ENCODE measurements at places on chromosomes 13 and 19.

DNA sequence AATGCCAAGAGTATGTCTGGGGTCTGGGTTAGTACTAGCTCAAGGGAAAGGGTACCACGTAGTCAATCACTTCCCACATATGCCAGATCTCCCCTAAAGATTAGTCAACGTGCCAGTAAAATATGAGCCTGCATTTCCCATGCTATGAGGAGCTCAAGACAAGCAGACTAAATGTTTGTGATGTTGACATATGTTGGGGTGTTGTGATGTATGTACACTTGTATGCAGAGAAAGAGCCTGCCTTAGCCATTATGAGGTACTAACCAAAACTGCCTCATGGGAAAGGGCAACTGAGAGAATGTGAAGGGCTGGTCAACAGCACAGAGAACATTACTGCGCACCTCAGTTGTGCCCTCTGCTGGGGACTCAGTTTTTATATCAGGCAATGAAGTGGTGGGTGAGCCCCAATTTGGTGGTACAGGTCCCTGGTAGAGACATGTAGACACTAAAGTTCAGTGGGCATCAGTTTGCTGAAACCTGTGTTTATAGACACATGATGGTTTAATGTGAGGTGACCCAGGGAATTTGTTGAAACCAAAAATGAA lies 287.0 kb downstream of the DCT start:
- no peak for DNase-seq

DNA sequence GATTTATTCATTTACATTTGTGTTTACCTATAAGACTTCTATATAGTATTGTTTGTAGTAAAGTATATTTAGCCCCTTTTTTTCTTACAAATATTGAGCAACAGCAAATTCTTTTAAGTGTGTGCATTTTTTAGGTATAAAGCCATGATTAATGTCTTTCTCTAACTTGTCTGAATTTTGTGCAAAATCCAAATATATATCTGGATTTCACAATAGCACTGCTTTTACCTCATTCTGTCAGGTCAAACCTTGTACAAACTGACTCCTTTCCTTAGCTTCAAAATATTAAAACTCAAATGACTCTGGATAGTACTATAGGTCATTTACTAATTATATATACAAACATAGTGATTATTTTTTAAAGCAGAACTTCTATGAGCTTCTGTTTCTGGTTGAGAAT lies 563.0 kb upstream of the SPRY2 start:
- no peak for DNase-seq

- no peak for DNase-seq
Measured at GRCh38 chr13:73607489-73608156, 526.6 kb downstream of the KLF12 start.

DNA sequence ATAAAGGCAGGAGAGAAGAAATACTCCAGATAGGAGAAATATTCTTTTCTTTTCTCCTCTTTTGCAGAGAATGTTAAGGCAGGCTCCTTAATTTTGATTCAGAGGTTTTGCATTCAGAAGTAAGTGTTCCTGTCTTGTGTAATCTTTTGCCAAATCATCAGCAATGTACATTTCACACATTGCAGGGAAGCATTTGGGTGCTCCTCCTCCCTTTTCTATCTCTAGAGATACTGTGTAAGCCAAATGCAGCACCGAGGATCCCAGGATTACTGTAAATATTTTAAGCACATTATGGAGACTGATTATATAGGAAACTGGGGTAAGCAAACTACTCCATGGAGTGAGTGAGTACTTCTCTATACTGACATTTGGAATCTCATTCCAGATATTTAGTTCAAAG lies 7.2 kb downstream of the ATP8A2 start:
- DNase-seq: no peak

- DNase-seq: no peak
Measured at GRCh38 chr19:16191216-16191908, 6.2 kb downstream of the FAM32A start.

GRCh38 chr19:2132731-2133490 lies 18.5 kb downstream of the AP3D1 start:
- no peak for DNase-seq

DNA sequence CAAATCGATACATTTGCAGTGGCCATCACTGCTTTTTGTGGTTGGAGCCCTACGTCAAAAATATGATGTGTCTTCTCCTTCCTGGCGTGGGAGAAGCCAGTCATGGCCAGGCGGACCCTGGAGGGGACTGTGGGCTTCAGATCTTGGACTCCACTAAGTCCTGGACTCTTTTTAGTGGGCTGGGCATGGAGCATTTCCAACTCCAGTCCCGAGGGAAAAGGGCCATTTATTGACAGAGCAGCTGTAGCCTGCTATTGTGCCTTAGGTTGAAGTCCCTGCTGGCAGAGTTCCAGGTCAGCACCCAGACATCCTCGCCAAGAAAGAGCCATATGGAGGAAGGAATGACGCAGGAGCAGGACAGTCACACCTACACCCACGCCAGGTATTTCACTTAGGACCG lies 179.2 kb upstream of the ZNF507 start:
- no peak for DNase-seq

DNA sequence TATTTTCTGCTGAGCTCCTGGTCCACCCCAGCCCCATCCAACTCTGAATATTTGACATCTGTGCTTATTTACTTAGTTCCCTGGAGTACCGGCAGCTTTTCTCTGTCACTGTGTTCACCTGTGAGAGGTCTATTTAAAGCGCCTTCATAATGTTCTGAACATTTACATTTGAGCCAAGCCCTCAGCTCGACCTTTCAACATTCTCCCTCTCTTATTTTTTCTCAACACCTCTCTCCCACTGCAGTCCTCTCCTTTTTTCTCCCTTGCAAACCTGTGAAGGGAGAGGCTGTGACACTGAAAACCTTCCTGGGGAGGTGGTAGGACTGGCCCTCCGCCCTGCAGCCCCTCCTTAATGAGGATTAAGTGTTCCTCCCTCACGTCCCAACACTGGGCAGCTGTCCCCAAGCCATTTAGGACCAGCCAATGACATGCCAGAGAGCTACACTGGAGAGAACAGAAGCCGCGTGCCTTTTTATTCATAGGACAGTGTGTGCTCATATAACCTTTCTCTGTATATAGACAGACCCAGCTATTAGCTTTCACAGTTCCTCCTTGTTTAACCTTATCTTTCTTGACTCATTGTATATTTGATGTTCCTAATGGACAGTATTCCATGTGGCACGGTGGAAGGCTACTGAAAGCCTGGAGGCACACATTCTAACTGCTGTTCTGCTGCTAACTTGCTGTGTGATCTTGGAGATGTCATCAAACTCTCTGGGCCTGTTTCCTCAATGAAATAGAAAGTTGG lies 134.8 kb downstream of the NUFIP1 start:
- DNase-seq: no peak

DNA sequence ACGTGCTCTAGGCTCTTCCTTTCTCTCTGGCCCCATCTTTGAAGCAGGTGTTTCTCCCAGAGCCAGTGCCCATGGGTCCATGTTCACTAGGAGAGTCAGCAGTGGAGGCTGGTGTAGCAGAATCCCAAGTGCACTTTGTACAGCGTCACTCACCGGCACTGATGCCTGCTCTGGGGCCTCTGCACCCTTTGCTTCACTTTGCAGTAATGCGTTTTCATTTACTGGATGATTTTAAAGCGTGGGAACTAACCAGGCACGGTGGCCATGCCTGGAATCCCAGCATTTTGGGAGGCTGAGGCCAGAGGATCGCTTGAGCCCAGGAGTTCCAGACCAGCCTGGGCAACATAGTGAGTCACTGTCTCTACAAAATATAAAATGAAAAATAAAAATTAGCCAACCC lies 30.7 kb downstream of the SLC25A42 start:
- no peak for DNase-seq

DNA sequence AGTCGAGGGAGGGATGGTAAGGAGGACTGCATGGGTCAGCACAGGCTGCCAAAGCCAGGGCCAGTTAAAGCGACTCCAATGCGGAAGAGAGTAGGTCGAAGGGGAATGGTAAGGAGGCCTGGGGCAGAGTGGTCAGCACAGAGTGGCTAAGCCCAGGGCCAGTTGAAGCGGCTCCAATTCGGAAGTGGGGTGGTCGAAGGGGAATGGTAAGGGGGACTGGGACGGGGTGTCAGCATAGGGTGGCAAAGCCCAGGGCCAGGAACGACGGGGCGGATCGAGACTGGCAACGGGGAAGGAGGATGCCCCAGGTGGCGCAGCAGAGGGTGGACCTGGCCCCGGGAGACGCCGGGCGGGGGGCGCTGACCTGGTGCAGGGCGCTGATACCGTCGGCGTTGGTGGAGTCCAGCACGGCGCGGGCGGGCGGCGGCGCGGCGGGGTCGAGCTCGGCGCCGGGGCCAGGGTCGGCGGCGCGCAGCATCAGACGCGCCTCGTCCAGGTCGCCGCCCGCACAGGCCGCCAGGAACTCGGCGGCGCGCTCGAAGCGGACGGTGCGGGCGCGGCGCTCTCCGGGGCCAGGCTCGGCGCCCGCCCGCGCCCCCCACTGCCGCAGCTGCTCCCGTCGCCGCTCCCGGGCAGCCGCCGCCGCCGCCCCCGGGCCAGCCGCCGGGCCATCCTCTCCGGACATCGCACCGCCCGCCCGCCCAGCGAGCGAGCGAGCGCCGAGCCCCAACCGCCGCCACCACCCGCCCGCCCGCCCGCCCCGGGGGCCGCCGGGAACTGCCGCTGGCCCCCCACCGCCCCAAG lies at the start of gene PPP1R12C:
TSS of gene PPP1R12C (minus strand) at position 779 of the 804 bp plus-strand sequence. CDS start at position 685, 94 bp downstream.
- DNase-seq: no peak

DNA sequence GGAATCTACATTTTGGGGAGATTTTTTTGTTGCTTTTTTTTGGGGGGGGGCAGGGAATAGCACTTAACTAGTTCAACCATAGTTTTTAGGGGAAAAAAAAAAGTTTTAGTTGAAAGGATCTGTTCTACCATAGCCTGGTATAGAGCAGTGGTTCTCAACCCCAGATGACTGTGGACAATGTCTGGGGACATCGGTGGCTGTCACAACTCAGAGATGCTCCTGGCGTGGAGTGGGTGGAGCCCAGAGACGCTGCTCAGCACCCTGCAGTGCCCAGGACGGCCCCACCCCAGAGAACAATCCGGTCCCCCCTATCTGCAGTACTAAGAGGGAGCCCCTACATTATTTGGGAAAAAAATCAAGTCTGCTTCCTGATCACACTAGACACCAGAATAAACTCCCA lies 8.3 kb downstream of the GNG7 start:
- DNase-seq: no peak

GRCh38 chr13:101996954-101997353 lies 404.9 kb downstream of the FGF14 start:
- DNase-seq: no peak

GRCh38 chr13:101382086-101382485 lies 34.2 kb downstream of the NALCN start:
- no peak for DNase-seq

DNA sequence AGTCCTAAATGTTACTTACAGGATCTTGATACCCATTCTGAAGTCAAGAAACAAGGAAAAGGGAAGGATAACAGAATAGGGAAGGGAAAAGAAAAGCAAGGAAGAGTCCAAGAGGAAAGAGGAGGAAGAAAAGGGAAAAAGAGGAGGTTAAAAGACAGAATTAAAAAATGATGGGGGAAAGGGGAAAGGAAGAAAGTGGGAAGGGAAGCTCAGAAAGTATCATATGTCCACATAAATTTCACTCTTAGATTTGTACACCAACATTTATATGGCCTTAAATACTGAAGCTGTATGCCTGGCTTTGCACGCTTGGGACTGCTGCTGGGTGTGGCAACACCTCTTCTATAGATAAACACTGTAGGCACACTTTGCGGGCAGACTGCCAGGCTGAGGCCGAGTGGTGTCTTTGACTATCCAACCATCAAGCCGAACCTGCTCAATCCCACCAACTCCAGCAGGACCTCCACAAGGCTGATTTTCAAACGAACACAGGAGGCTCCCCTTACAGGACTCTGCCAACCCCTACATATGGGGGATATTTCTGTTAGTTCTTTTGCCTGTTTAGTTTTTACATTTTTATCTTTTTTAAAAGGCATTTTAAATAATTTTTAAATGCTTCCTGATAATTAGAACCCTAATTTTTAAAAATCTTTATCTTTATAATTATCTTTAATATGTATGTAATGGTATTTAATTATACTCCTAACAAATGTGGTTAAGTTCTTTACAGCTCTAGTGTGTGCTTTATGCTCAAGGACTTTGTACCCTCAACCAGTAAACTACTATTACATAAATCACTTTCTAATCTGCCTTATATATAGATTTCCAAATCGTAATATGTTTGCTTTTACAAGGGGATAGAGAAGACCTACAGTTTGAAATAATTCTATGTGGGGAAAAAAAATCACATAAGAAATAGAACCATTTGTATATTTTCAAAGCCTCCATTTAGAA lies 154.2 kb downstream of the DIAPH3 start:
- no peak for DNase-seq

- no peak for DNase-seq
Measured at GRCh38 chr19:2181633-2181997, 17.9 kb downstream of the DOT1L start.

DNA sequence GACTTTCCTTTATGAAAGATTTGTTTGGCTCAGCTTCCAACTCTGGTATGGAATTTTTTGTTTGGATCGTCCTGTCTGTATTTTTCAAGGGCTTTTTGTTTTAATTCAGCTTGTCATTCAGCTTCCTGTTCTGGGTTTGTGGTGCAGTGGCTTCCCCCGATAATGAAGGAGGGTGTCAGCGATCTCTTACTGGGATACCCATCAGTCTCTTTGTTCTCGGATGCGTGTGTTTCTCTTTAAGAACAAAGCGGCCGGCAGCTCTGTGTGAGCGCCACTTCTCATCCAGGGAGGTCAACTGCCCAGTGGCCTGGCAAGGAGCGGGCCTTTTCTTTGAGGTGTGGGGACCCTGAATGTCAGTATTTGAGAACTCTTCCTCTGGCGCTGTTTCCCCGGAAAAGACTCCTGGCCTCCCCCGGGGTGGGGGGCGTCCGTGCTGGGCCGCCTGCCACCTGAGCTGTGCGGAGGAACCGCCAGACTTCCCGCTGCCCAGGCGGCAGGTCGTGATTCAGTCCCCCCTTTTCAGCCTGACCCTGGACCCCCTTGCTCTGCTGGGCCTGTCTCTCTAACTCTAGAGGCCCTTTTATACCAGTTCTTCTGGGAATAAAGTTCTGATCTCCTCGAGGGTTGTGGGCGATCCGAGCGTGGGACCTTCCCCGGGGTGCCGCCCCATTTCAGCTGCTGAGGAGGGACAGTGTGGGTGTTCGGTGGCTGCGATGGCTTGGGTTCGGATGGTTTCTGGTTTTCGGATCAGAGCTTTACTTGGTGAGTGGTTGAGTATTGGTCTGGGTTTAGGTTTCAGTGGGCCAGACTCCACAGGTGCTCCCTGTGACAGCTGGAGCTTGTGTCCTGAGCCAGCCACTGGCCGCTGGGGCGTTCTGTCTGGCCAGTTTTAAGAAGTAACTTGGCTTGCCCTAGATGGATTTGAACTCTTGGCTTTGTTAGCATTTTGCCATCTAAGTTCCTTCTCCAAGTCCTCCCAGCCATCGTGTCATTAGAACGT lies 3.4 kb downstream of the SF3A2 start:
- DNase-seq: no peak

Measured in 8988T (cell line).